Pericardium fibroblast (primary cell): ENCODE measurements at places on chromosomes 11 and 22. TPM values are rescaled to one million over a fixed set of nuclear protein-coding genes. Genes with fewer than 3 reads are reported as not detected.

Gene GRAMD1B
- 0.23 and 0.94 TPM in 2 replicates for total RNA-seq

Gene ARHGAP32
- total RNA-seq: 5.2 and 10.4 TPM in 2 replicates

Gene PTPRCAP
- total RNA-seq: 0.93 TPM in 1 of 2 replicates, not detected in the other

Gene HOATZ
- total RNA-seq: not detected in 2 replicates

Gene CHRDL2
- total RNA-seq: not detected in 2 replicates

Gene CRACR2B
- 0.70 and 3.3 TPM in 2 replicates for total RNA-seq

Gene PLAAT3
- total RNA-seq: 18.6 and 39.1 TPM in 2 replicates

Gene NOL12
- 8.6 and 14.6 TPM in 2 replicates for total RNA-seq

Gene DGAT2
- total RNA-seq: 0.70 and 8.5 TPM in 2 replicates

Gene NNMT
- 1,325 and 1,634 TPM in 2 replicates for total RNA-seq

Gene MAP6
- total RNA-seq: 5.6 and 6.1 TPM in 2 replicates

Gene SAA2
- total RNA-seq: 0.47 TPM in 1 of 2 replicates, not detected in the other

Gene TRIM6
- 4.0 and 9.2 TPM in 2 replicates for total RNA-seq

Gene POU2F3
- total RNA-seq: not detected in 2 replicates

Gene RHOD
- 23.5 and 28.9 TPM in 2 replicates for total RNA-seq

Gene FGF3
- not detected in 2 replicates for total RNA-seq

Gene RASSF10
- not detected in 2 replicates for total RNA-seq

Gene XNDC1N
- total RNA-seq: 0.70 and 0.77 TPM in 2 replicates

Gene DEPDC5
- 2.8 and 8.1 TPM in 2 replicates for total RNA-seq

Gene PRR5L
- total RNA-seq: 1.8 and 8.9 TPM in 2 replicates

Gene IL10RA
- total RNA-seq: not detected in 2 replicates

Gene SLC22A8
- not detected in 2 replicates for total RNA-seq

Gene CCDC87
- total RNA-seq: 0.26 and 0.58 TPM in 2 replicates

Gene SART1
- total RNA-seq: 21.1 and 42.0 TPM in 2 replicates

Gene NRGN
- 6.6 TPM in 1 of 2 replicates, not detected in the other for total RNA-seq

Gene GPHA2
- total RNA-seq: 0.35 TPM in 1 of 2 replicates, not detected in the other

Gene PVALB
- total RNA-seq: not detected in 2 replicates

Gene MYBPC3
- not detected in 2 replicates for total RNA-seq

Gene CTSW
- total RNA-seq: not detected in 2 replicates
